ENCODE measurements at places on chromosomes 2 and 18.

- no peak for DNase-seq
These were observed 285.4 kb downstream of the ZNF516 start for GRCh38 chr18:76209597-76209996.

GRCh38 chr2:74031221-74031620 lies 46.5 kb downstream of the TET3 start:
- no peak for DNase-seq

- no peak for DNase-seq
These were observed 461.0 kb upstream of the CDH2 start for GRCh38 chr18:28637897-28638296.

DNA sequence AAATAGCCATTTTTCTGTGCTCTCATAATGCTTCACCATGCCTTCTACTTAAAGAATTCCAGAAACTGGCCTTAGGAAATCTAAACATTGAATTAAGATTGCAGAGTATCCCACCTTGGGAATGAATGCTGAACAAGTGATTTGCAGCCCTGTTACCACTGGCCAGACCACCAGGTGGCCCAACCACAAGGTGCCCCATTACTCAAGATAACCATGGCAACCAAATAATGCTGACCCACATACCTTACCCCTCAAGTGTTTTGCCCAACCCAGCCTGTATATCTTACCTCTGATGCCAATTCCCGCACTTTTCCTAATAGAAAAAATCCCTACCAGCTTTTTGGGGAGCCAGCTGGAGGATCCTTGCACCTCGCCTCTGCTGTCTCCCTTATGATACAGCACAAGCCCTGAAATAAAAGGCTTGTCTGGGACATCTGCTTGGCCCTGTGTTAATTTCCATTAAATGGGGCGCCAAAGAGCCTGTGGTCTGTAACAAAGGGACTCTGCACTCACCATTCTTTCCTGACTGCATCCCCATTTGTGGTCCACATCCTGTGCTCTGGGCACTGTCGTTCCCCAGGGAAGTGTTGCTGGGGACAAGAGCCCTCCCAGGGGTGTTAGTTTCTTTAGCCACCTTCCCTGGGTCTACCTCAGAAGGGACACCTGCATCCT lies 17.3 kb upstream of the KCNF1 start:
- no peak for DNase-seq
